Fibroblast of the aortic adventitia (primary cell): ENCODE measurements at places on chromosomes 7 and 10.

DNA sequence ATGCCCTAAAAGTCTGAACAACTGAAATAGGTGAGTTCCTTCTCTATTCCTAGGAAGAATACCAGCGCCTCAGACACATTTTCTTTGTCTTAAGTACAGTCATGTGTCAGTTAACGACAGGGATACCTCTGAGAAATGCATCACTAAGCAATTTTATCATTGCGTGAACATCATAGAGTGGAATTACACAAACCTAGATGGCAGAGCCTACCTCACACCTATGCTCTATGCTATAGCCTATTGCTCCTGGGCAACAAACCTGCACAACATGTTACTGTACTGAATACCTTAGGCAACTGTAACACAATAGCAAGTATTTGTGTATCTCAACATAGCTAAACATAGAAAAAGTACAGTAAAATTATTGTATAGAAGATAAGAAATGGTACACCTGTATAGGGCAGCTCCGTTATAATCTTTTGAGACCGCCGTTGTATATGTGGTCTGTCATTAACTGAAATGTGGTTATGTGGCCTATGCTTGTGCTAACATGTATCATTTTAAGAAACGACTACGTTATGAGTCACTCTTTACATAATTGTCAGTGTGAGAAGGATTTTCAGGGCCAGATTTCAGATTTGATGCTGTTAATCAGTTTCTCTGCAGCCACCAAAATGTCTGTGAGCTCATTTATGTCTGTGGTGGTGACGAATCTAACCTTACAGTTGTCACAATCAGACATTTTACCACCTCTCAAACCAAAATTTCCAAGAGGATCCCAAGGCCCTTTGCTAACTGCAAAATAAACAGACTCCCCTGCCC, 66.1 kb upstream of the STK17A start:
- no peak for DNase-seq

DNA sequence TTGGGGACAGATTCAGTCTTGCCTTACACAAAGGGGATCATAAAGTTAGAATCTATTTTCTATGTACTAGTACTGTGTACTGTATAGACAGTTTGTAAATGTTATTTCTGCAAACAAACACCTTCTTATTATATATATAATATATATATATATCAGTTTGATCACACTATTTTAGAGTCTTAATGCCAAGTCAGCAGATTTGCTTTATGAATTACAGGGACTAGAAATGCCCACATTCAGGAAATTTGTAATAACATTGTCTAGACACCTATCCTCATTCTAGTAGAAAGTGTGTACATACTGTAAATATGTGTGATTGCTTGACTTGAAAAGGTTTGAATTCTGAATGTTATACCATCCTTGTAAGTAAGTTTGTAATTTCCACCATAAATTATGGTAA, 111.2 kb downstream of the NSUN6 start:
- no peak for DNase-seq

GRCh38 chr7:50409856-50410745, 40.0 kb downstream of the FIGNL1 start:
- DNase-seq: no peak

- no peak for DNase-seq
Measured at GRCh38 chr7:123714296-123715080, 34.3 kb downstream of the WASL start.

- DNase-seq: no peak
Measured at GRCh38 chr10:47351899-47352815, 4.0 kb downstream of the RBP3 start.

DNA sequence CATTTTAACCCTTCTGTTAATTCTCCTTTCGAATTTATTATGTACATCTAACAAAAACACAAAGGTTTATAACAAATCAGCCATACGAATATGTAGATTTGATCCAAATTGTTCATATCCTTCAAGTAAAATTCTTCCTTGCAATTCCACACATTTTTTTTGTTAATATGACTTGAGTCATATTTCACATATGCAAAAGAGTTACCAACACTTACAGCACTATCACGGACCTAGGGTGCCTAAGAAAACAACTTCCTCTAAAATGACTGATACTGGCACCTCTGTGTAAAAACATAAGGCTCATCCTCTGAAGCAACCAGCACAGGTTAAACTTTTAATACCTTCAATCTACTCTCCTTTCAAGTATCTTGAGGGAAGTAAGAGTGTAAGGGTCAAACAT, 451.8 kb downstream of the SEMA3D start:
- DNase-seq: peak; percentile 16

GRCh38 chr7:50560865-50561351, 4.3 kb downstream of the DDC start:
- no peak for DNase-seq

DNA sequence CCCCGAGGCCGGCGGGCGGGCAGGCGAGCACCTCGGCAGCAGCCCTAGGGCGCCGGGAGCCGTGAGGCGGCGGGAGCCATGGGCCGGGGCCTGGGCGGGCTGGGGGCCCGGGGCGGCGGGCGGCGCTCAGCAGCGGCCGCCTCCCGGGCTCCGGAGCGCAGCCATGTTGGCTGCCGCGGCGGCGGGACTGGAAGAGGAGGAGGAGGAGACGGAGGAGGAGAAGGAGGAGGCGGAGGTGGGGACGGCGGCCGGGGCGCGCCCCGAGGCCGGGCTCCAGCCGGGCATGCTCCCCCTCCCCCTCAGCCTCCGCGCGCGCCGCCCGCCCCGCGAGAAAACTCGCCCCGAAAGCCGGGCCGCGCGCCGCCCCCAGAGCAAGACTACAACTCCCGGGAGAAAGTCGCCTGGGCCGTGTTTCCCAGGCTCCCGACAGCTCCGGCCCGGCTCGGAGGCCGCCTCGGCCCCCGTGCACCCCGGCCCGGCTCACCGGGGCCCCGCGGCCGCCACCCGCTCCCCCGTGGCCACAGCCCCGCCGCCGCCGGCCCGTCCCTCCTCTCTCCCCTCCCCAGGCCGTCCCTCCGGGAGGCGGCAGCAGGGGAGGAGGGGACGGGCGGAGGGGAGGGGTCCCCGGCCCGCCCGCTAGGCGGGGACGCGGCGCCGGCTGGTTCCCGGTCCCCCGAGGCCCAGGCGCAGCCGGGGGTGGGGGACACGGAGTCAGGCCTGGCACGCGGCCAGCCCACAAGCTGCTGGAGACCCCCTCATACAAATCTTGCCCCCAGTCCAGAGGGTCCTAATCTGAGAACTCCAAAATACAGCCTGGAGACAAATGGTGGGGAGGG, at the start of gene DLG5:
DLG5 (minus strand) TSS at position 190 of the 836 bp plus-strand sequence. CDS start 235 bp downstream, outside the sequence.
- DNase-seq: peak; percentile 55

DNA sequence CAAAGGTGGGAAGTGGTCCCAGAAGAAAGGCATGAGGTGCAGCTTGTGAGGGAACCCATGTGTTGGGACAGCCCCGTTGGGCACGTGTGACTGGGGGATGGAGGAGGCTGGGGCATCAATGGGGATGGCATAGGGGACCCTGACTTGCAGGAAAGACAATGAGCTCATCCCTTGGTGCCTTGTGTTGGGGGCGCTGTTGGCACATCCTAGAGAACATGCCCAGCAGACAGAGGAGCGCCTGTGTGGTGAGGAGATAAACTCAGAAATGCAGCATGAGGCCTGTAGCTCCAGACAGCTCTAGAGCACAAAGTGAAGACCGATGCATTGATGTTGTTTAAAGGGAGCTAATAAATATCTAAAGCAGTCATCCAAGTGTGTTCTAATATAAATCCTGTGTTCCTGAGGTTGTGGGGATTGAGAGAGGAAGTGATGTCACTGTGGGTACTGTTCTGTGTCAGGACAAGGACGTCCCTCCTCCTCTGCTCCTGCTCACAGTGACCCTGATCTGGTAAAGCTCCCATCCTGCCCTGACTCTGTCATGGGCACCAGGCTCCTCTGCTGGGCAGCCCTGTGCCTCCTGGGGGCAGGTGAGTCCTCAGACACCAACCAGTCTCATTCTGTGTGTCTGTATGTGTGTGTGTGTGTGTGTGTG, 126.1 kb upstream of the PRSS58 start:
- DNase-seq: no peak

DNA sequence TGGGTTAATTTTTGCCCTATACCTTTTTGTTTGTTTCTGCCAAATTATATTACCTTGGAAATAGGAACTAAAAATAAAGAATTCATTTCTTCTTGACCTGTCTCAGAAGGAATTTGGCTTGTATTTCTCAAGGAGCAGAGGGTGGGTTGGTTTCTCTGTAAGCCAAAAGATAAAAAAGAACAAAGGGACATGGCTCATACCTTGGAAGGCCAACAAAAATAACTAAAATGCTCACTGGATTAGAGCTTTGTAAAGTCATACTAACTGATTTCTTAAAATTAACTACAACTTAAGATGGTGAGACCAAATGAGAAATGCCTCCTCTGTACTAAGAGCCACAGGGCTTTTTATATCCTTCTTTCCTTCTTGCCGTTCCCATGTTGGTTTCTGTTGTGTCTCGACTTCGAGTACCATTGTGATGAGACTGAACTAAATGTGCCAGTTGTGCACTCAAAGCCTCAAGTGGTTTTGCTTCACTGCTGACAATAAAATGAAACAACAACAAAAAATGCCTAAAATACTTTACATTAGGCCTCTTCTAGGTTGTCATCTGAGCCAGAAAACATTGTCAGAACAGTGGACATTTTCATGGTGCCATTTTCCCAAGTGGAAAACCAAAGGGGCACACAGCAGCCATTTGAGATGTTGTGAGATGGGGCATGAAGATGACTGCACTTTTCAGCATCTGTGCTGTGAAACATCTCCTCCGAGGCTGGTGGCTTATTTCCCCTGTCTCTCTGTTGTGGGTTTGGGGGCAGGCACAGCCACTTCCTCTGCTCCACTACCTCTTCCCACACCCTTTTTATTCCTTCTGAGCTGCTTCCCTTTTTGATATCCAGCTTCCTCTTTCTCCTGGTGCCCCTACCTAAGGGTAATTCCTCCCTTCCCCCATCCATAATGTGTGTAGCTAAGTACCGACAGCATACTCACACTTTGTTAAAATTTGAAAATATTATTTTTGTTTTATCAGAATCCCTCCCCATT, 51.8 kb upstream of the AGR3 start:
- DNase-seq: peak; percentile 74

DNA sequence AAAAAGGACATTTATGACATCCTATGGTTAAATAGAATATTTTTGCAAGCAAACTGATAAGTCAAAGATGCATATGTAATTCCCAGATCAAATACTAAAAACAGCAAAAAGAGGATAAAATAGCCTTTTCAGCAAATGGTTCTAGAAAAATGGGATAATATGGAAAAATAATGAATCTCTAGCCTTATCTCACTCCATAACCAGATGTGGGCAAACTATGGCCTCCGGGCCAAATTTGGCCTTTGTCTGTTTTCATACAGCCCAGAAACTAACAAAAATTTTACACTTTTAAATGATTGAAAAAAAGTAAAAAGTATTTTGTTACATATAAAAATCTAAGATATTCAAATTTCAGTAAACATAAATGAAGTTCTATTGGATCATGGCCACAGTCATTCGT, 215.4 kb upstream of the PRSS1 start:
- DNase-seq: no peak

- no peak for DNase-seq
Measured at GRCh38 chr7:45171946-45172345, 14.4 kb downstream of the RAMP3 start.

DNA sequence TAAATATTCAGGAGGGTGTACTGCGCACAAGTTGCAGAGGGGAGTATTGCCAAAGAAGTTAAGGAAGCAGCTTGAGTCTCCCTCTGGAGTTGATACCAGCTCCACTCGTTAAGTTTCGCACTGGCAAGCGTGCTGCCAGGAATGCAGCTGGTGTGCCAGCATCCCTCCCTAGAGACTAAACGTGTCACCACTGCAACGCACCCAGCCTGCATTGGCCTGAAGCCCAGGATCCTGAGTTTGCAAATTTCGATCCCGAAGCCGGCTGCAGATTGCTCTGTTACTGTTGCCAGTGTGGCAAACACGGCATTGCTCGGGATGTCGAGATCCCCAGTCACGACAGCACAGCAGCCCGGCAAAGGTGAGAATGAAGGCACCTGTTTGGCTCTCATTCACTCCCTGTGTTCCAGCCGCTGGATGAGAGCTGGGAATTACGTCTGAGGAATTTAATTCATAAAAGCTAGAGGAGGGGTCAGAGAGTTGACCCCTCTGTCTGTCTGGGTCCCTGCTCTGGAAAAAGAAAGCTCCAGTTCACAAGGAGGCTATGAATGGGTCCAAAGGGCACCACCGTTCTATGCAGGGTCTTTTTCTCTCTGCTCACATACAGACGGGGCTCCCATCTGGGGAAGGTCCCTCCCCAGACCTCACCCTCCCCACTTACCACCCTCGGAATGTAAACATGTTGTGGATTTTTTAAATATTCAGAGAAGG, 61.0 kb downstream of the NRP1 start:
- peak; percentile 100 for DNase-seq

DNA sequence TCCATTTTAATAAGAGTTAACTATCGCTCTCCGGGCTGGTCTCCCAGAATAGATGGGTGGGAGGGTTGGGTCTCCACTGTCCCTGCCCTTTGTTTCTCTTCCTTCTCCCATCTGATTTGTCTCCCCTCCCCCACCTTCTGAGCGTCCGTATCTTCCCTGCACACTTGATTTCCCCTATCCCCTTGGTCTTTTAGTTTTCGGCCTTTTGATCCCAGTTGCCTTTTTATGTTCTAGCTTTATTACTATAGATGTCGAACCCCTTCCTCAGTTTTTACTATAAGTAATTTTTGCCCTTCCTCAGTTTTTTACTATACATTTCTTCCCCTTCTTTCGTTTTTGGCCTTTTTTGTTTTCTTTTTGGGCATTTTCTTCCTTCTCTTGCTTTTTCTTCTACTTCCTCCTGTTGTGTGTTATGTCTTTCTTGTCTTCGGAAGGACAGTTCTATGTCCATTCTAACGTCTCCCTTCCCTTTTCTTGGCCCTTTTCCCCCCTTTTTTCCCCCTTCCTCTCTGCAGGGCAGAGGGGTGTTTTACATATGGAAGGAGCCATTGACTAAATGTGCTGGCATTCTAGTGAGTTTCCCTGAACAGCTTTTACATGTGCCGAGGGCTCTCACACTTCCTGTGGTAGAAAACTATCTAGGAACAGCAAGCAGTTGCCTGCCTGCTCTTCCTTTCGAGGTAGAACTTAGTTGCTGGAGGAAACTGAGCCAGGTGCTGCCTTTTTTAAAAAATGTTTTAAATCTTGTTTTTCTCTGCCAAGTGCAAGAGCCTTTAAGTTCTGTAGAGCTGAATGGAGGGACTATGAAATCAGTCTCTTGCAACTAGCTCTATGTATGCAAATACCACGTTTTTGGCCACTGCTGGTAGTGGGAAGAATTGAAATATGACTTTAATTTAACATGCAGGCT, 2.8 kb downstream of the TET1 start:
- DNase-seq: peak; percentile 67

DNA sequence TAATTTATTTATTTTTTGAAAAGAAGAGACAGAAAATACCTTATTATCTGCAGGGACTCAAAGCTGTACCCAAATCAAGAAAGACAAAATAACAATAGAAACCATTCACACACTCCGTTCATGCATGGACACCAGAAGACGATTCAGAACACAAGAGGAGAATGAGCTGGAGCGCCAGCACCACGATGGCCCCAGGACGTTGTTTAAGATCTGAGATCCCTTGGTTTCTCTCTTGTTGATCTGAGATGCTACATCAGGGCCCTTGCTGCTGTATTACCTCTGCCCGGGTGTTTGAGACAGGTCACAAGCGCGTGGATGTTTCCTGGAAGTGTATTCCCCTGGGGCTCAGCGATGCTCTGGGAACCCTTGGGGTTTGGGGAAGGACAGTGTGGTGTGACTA, 46.8 kb downstream of the CHST3 start:
- no peak for DNase-seq

GRCh38 chr7:105838627-105839231, 37.7 kb downstream of the ATXN7L1 start:
- peak; percentile 69 for DNase-seq
